ENCODE measurements at places on chromosomes 7 and 10.
A peak's percentile ranks its signal among the peaks of the same experiment; 100 is the strongest.

GRCh38 chr7:142412551-142413193 is 154.8 kb upstream of the PRSS58 start:
- DNase-seq, result peak; percentile 74

DNA sequence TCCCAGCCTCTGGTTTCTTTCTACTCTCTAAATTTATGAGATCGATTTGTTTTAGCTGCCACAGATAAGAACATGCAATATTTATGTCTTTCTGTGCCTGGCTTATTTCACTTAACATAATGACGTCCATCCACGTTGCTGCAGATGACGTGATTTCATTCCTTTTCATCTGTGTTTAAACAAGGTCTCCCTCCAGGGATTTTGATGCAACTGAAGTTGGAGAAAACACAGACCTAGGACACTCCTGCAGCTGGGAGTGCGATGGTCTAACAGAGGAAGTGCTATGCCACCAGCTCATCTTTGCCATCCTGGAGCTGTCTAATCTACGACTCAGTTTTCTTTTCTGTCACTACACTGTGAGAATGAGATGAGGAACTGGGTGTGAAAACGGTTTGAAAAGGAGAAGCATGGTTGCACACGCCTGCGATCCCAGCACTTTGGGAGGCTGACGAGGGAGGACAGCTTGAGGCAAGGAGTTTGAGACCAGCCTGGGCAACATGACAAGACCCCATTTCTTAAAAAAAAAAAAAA is 1.5 kb upstream of the KCTD7 start:
- DNase-seq, result no peak

- peak; percentile 34 for DNase-seq
Observed at GRCh38 chr7:117014673-117015133, 61.4 kb downstream of the ST7 start.

DNA sequence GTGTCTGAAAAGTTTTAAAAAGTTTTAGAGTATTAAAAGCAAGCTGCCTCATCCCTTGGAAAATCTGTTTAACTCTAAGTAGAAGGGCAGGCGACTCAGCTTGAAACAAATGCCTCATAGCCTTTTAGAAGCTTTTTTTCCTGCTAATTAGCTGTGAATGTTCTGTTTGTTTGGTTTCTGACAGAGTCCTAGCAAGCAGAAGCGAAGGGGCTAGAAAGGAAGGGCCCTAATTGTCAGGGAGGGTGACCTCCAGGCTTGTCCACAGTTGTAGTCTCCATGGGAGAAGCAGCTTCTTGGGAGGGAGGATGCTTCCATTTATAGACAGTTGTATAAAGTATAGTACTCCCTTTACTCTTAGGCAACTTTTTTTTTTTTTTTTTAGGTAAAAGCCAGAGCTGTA is 90.9 kb downstream of the DNAJC1 start:
- DNase-seq, result no peak

DNA sequence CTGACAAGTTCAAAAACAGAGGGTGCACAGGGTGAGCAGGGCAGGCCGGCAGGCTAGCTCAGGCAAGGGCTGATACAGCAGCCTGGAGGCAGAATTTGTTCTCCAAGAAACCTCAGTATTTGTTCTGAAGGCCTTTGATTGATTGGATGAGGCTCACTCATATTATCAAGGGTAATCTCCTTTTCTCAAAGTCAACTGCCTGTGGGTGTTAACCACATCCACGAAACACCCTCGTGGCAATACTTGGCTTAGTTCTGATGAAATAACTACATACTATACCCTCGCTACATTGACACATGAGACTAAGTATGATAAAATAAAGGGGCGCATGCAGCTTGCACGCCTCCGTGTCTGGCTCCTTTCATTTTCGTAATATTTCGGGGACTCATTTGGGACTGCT is 4.4 kb upstream of the PPP2R2D start:
- DNase-seq, result no peak

- DNase-seq, result peak; percentile 73
Observed at GRCh38 chr7:141754939-141755338, 9.0 kb upstream of the TAS2R3 start.

- no peak for DNase-seq
Observed at GRCh38 chr7:77501192-77501515, 35.9 kb upstream of the PTPN12 start.

DNA sequence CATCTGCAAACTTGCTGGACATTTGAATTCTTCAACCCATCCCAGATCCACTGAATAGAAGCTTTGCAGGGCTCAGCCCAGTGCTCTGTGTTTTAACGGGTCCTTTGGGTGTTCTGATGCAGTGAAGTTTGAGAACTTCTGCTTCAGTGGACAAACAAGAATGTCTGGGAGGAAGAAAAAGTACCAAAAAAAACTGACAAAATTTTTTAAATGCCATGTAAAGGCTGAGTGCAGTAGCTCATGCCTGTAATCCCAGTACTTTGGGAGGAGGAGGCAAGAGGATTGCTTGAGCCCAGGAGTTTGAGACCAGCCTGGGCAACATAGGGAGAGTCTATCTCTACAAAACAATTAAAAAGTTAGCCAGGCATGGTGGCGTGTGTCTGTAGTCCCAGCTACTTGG is 51.8 kb upstream of the FRMD4A start:
- DNase-seq, result no peak

DNA sequence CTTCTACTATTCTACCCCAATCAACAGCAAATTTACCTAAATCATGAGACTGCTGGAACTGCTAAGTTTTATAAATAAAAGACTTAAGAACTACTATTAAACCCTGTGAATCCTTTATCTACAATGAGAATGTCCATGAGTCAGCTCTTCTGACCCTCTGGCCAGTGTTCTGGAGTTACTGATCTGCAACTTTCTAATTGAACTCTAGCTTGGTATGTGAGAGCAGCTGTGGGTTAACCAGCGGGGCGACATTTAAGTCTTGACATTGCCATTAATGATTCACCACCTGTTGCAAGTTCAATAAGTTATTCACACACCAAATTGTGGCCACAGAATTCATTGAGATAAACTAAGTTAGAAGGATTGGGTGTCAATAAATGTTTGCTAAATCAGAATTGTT is 359.8 kb downstream of the PCDH15 start:
- DNase-seq, result no peak

- DNase-seq, result no peak
Observed at GRCh38 chr10:15735763-15736162, 16.0 kb upstream of the ITGA8 start.

GRCh38 chr10:78432583-78432982 is 398.9 kb downstream of the RPS24 start:
- DNase-seq, result peak; percentile 13

GRCh38 chr7:157010588-157011332 is at the start of gene MNX1:
Gene MNX1 (minus strand): TSS chr7:157010663. CDS start chr7:157010350, 313 bp downstream.
- DNase-seq, result peak; percentile 83

DNA sequence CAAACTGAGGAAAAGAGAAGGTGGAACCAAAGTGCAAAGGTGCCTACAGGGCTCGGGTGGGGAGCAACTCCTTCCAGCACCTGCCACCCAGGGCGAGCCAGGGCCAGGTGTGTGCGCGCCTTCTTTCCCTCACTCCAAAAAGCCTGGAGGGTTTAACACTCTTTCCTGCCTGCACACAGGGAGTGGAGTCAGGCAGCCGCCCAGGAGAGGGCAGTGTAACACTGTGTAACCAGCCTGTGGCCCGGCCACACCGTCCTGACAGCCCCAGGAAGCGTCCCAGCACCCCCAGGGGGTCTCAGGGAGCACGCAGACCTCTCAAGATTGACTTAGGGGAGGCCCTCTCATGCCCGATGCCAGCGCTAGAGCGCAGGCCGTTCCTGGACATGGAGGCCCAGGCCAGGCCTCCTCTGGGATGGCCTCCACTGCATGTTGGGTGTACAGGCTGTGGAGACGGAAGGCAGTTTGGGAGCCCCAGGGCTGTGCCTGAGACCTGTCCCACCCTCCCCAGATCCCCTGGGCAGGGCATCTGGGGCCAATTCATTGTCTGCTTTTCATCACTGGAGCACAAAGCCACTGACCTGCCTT is 13.4 kb downstream of the BRI3 start:
- DNase-seq, result peak; percentile 79

- DNase-seq, result no peak
Observed at GRCh38 chr7:5439209-5439571, 15.6 kb upstream of the TNRC18 start.

DNA sequence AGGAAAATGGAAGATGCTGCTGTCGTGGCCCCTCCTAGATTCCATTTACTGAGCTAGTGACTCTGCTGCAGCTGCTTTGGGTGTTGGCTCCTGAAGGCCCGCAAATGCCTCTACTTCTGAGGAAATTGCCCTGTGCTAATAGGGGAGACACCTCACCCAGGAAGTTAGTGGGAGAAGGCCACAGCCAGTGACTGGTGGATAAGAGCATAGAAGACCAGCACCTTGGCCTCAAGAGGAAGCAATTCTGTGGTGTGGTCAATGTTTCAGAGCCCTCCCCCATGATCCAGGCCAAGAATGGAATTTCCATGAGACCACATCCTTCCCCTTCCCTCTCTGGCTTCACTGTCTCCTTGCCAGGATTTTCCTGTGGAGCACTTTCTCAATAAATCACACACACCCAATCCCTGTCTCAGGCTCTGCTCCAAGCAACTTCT is 25.0 kb upstream of the FZD1 start:
- DNase-seq, result no peak

- DNase-seq, result no peak
Observed at GRCh38 chr7:46554688-46555422, 633.8 kb upstream of the IGFBP3 start.

GRCh38 chr7:42021631-42022030 is 215.4 kb downstream of the GLI3 start:
- no peak for DNase-seq

GRCh38 chr7:120554960-120555571 is 282.1 kb downstream of the KCND2 start:
- DNase-seq, result peak; percentile 86

DNA sequence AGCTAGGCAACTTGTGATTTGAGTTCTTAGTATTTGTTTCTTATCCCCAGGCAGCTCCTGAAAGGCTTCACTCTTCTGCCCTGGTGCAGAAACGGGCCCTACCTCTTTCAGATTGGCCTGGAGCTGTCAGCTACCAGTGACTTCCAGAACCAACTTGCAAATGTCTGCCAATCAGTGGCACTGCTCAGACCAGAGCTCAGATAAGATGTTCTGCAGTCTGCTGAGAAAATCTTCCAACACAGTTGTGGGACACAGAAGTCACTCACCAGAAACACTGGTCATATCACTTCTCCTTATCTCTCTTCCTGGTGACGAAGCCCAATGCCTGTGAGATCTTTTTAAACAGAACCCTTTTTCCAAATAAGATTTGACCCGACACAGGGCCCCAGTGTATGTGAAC is 81.9 kb upstream of the DUSP5 start:
- no peak for DNase-seq

GRCh38 chr10:23368816-23369640 is 24.4 kb upstream of the C10orf67 start:
- no peak for DNase-seq

DNA sequence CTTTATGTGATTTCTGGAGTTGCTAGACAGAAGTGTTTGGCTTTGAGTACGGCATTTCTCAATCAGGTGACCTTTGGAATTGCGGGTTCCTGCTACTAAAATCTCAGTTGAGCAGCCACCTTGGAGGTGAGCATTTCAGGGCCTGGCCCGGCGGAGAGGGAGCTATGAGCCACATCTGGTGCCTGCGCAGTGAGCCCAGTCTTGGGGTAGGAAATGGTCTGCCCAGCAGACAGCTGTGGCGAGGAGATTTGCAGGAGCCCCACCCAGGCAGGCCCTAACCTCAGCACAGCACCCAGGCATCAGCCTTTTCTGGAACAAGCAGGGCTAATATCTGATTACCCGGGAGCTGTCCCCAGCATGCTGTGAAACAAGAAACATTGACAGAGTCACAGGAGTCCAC is 547.9 kb upstream of the FOXK1 start:
- no peak for DNase-seq

- no peak for DNase-seq
Observed at GRCh38 chr7:2637505-2638223, 5.9 kb downstream of the TTYH3 start.

DNA sequence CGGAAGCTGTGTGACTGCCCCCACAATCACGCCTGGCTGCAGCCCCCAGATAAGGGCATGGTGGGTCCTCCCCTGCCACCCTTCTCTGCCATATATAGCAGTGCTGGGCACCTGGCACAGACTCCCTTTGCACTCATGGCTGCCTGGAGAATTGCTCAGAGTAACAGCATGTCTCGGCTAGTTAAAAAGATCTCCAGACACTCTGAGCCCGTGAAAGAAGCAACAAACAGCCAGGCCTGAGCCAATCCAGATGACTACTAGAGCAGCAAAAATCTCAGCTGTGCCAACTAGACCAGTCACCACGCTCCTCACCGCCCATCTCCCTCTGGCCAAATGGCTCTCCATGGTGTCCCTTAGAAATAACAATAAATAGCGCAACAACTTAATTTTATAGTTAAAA is 71.3 kb downstream of the PARD3 start:
- DNase-seq, result no peak

DNA sequence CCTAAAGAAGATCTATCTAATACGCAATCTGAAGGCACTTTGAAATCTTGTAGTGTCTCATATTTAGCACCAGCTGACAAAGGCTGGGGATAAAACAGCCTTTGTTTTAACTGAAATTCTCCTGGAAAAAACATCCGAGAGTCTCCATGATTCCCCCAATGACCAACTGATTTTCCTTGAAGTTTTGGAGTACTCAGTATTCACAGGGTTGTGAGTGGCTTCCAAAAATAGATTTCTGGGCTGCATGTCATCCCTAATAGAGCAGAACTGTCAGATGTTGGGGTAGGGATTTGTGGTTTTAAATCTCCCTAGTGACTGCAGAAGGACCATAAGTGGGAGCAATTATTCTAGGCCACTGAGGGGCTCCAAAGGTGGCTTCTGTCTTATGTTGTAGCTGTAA is 206.4 kb downstream of the TAX1BP1 start:
- peak; percentile 67 for DNase-seq

- DNase-seq, result no peak
Observed at GRCh38 chr10:73340121-73340520, 18.5 kb downstream of the CFAP70 start.

DNA sequence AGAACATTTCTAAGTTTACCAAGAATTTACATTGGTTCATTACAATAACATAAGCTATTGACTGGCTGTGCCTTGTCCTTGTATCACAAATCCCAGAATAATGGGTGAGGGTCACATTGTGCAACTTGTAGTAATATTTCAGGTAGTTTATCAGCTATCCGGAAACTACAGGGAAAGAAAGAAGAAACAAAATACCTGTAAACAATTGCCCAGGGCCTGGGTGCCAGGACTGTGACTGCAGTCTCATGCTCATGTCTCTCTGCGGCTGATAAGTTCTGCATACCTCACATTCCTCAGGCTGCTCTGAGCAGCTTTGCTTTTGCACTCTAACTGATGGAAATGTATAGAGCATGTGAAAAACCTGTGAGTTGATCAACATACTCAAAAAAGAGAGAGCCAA is 131.8 kb upstream of the TRIM24 start:
- no peak for DNase-seq

- no peak for DNase-seq
Observed at GRCh38 chr10:14859775-14860174, 18.9 kb upstream of the SUV39H2 start.

- no peak for DNase-seq
Observed at GRCh38 chr10:126592901-126593300, 77.6 kb downstream of the C10orf90 start.

GRCh38 chr10:45380903-45381620 is 7.0 kb downstream of the ALOX5 start:
- no peak for DNase-seq
